Renal cortex interstitium (tissue), 15 donors: ENCODE measurements at places on chromosomes 1 and 21.

- DNase-seq = no peak
Measured at GRCh38 chr1:202802998-202803932, 5.0 kb downstream of the KDM5B start.

- no peak for DNase-seq
Measured at GRCh38 chr1:25795946-25796810, 3.8 kb upstream of the SELENON start.

GRCh38 chr21:43274946-43275310 is 106.1 kb downstream of the CRYAA start:
- no peak for DNase-seq

DNA sequence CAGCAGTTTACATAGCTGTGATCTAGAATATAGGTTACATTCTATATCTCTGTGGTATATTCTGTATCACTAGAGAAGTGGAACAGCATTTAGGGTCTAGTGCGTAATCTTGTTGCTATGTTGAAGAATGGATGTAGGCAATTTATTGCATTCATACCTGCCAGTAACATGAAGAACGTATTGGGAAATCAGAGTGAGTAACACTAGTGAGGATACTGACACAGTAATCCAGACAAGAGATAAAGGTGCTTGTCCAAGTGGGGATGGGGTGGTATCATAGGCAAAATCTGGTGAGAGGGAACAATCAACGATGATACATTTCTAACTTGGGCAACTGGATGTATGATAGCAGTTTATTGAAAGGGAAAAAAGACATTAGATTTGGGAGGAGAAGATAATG is 9.8 kb downstream of the PPP2R5A start:
- DNase-seq = no peak
